Hypothalamus (tissue), 51 donors: ENCODE measurements at places on chromosomes 1 and 21.

DNA sequence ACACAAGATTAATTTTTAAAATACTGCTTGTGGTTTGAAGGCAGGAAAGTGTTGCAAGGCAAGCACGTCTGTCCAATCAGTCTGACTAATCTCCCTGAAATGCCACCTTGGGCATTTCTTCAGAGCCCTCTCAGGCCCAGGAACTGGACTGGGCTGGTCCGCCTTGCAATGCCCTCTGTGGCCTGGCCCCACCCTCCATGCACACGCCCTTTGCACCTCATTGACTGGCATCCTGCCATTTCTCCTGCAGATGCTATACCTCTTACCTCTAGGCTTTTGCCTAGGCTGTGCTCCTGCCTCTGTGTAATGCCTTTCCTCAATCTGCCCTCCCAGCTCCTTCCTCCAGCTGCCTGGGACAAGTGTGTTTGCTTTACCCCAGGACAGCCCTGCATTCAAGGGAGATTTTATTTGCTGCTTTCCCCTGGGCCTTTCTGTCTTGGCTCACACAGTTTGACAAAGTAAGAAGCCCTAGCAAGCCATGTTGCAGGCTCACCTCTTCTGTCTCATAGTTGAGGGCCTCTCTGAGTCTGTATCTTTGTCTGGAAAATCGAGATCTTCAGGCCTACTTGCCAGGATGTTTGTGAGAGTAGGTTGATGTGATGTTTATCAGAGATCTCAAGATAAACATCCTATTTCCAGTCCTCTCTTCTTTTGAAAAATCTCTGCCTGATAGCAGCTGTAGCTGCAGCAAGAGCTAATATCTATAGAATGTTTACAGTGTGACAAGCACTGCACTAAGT lies 149.2 kb upstream of the JUN start:
- no peak for DNase-seq

GRCh38 chr21:45546636-45547544 lies 4.7 kb upstream of the SLC19A1 start:
- DNase-seq: no peak

GRCh38 chr1:194658090-194658439 lies 1471.7 kb upstream of the B3GALT2 start:
- DNase-seq: no peak

DNA sequence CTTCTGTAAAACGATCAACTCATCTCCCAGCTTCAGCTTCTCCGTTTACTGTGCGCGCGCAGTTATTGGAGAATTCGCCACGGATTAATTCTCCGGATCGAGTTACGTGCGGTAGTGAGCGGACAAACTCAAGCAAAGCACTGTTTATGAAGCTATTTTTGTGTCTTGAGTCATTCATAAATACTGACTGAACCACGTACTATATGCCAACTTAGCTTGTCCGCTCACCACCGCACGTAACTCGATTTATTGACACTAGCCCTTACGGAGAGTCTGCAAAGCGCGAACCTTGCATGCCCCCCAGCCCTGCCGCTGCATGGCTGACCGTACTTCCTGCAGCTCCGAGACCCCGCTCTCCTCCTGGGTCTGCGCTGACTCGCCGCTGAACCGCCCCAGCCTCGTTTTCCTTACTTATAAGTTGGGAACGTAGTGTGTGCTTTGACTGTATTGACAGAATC lies 773 bp downstream of the CHD1L start:
- DNase-seq: no peak

DNA sequence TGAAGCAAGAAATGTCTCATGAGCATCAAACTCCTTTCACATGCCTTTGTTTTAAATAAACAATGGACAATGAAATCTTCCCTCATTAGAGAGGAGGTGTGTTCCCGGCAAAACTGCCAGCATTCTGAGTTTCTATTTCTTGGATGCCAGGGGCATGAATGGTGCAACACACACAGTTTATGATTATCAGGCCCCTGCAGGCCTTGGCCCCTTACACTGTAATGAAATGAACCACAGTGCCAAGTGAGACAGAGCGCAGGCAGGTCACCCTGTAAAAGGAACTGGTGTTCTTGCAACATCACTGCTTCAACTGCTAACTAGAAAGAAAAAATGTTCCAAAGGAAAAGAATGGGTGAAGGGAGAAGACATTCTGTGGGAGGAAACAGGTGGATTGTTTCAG lies 3.8 kb upstream of the PIGC start:
- no peak for DNase-seq

GRCh38 chr1:37549341-37549740 lies 4.8 kb downstream of the SNIP1 start:
- no peak for DNase-seq

DNA sequence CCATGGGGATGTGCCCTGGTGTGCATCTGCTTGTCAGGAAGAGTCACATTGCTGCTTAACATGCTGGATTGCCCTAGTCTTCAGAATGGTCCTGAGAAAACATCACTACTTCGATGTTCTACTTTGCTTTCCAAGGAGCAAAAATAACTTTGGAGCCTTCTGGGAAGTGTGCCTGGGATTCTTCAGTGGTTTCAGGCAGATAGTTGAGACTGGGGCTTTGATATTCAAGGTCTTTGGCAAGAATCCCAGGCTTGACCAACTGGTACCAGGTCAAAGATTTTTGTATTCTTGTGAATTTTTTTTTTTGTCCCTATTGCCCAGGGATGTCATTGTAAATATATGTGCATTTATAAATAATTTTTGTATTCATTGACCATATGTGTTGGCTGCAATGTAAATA lies 51.4 kb downstream of the LRIG2 start:
- DNase-seq: no peak

DNA sequence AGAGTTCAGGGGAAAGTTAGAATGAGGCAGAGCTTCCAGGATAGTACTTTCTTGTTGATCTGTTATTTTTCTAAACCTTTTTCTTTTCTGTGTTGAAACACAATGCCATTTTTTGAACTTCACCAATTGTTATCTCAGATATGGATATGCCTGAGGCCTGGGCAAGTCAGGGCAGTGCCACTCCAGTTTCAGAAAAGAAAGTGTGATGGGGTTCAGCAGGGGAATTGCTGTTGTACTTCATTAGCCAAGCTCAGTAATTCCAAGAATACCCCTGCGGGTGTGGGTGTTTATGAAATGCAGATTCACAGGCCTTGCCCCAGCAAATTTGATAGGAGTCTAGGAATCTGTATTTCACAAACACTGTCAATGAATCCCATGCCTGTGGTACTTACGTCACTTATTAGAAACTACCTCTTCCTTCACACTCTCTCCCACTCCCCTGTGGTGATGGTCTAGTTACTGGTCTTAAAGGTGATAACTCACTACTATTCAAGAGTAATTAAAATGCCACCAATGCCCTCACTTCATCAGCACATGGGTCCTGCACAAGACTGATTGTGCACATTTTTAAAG lies 142.3 kb downstream of the PBX1 start:
- no peak for DNase-seq

GRCh38 chr1:87794788-87795614 lies 466.3 kb downstream of the LMO4 start:
- no peak for DNase-seq

DNA sequence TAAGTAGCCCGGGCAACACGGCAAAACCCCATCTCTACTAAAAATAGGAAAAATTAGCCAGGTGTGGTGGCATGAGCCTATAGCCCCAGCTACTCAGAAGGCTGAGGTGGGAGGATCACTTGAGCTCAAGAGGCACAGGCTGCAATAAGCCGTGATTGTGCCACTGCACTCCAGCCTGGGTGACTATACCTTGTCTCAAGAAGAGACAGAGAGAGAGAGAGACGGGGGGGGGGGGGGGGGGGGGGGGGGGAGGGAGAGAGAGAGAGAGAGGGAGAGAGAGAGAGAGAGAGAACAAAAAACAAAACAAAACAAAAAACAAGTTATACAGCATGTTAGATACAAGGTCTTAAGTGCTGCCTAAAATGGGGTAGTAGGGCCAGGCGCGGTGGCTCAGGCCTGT lies 77.8 kb upstream of the ZNF281 start:
- DNase-seq: no peak

GRCh38 chr1:7422561-7422960 lies 348.5 kb upstream of the VAMP3 start:
- no peak for DNase-seq

GRCh38 chr1:85200463-85201339 lies at the start of gene SYDE2:
SYDE2 (minus strand) TSS chr1:85201016; CDS start chr1:85200996, 20 bp downstream.
- peak; percentile 24 for DNase-seq

- no peak for DNase-seq
These were observed 382.8 kb downstream of the AMY1C start for GRCh38 chr1:104132382-104132973.

DNA sequence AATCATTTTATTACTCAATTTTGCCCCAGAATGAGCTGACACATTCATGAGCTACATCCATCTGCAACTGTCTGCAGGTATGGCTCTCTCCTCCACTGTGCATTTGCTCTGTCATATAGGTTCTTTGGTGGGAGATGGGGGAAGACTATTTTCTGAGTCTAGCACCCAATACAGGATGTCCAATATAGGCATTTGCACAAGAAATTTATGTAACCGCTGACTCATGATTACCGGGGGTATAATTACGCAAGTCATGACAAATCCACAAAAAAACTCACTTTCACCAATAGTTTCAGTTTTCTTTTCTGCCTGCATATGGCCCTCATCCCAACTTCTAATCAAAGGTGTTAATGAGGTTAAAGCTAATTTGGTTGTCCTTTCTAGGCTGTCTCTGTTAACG lies 17.5 kb upstream of the VSIG8 start:
- no peak for DNase-seq

GRCh38 chr1:19197845-19198244 lies 12.2 kb downstream of the UBR4 start:
- DNase-seq: no peak

- DNase-seq: no peak
These were observed 1.8 kb upstream of the FOXO6 start for GRCh38 chr1:41359211-41360073.

DNA sequence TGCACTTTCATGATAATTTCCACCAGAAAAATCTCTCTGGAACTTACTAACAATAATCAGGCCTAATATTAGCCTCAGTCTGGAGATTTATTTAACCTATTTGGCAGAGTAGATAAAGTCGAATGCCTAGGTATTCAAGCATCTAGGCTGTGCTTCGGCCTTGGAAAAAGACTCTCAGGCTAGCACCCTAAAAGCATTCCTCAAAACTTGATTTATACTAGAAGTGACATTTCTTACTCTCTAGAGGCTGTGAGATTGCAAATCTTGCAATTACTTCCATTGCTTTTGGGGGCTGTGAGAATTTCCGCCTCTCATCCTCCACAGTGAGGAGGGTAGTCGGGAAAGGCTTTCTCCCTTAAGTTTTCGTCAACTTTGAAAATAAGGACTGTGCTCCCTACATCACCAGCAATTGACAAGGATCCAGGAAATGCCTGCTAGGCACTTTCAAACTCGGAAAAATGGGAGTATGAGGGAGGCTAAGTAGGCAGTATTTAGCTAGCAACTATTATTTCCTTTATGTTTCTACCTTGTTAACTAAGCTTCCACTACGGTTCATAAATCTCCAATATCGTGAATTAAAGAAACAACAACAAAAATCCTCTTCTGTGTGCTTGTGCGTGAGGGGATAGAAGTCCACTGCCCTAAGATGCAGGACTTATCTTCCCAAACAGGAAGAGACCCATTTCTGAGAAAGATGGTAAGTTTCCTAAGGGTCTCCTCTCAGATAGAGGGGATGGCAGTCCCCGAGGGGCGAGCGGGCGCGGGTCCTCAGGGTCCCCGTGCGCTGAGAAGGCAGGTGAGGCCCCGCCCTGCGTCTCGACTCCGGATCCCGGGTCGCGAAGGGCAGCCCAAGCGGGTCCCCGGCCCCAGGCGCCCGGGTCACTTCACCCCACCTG lies 1.1 kb upstream of the LMO4 start:
- no peak for DNase-seq

GRCh38 chr1:36994868-36995267 lies 39.4 kb downstream of the GRIK3 start:
- no peak for DNase-seq

- no peak for DNase-seq
These were observed 2.6 kb upstream of the TTC34 start for GRCh38 chr1:2803931-2804627.

- no peak for DNase-seq
These were observed 3.6 kb downstream of the S100A6 start for GRCh38 chr1:153532181-153532580.

GRCh38 chr1:185129708-185130107 lies 27.0 kb downstream of the TRMT1L start:
- no peak for DNase-seq

DNA sequence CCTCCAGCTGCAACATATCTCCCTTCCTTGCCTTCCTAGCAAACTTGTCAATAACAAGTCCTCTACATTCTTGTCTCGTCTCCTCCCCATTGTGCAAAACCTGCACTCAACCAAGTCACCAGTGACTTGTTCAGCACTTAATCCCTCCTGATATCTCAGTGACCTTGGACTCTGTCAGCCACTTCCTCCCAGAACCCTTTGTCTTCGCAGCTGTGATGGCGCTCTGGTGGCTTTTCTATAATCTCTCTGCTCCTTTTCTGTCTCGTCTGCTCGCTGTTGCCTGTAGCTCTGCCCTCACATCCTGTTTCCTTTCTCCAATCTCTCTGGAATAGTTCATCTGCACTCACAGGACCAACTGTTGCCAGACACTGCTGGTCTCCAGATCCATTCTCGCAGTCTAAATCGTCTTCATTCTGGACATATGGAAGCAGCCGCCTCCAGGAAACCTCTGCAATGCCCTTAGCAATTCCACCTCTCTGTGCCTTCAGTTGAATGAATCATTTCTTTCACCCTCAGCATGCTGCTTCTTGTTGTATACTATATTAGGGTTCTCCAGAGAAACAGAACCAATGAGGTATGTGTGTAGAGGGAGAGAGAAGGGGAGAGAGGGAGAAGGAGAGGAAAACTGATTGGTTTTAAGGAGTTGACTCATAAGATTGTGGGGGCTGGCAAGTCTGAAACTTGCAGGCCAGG lies 17.4 kb upstream of the IFNAR2 start:
- no peak for DNase-seq

GRCh38 chr1:85224295-85224694 lies 23.5 kb upstream of the SYDE2 start:
- DNase-seq: no peak

GRCh38 chr1:238777551-238777950 lies 608.8 kb upstream of the CHRM3 start:
- no peak for DNase-seq

DNA sequence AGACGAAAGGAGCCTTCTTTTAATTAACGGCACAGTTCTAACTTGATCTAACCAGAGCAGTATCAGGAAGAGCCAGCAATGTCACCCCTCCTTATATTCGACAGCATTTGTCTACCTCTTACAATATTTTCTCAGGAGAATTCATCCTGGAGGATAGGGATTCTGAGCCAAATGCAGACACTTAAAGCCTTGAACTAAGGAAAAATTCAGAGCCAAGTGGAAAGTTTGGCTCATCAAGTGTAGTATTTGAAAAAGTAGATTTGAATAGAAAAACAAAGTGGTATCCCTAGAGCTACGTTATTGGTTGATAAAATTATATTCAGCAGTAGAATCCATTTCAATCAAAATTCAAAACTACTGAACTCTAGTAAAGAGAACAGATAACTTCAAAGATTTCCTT lies 732.0 kb upstream of the ADGRL2 start:
- no peak for DNase-seq

GRCh38 chr1:25458541-25459298 lies 28.0 kb downstream of the MACO1 start:
- DNase-seq: no peak
